ENCODE measurements at places on chromosomes 3 and 15. TPM values are rescaled to one million over a fixed set of nuclear protein-coding genes. Genes with fewer than 3 reads are reported as not detected.

DNA sequence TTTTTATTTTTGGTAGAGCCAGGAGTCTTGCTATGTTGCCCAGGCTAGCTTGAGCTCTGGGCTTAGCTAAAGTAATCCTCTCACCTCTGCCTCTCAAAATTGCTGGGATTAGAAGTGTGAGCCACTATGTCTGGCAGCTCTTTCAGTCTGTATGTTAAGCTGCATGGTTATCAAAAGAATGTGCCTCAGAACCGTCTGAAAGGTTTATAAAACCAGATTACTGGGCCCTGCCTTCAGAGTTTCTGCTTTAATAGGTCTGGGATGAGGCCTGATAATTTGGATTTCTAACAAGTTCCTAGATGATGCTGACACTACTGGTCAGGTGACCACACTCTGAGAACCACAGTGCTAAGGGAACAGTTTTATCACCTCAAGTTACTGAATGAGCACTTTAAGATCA is 34.6 kb downstream of the SENP5 start:
- no peak for DNase-seq

GRCh38 chr15:48935236-48935635 is 28.5 kb downstream of the SHC4 start:
- DNase-seq = no peak

DNA sequence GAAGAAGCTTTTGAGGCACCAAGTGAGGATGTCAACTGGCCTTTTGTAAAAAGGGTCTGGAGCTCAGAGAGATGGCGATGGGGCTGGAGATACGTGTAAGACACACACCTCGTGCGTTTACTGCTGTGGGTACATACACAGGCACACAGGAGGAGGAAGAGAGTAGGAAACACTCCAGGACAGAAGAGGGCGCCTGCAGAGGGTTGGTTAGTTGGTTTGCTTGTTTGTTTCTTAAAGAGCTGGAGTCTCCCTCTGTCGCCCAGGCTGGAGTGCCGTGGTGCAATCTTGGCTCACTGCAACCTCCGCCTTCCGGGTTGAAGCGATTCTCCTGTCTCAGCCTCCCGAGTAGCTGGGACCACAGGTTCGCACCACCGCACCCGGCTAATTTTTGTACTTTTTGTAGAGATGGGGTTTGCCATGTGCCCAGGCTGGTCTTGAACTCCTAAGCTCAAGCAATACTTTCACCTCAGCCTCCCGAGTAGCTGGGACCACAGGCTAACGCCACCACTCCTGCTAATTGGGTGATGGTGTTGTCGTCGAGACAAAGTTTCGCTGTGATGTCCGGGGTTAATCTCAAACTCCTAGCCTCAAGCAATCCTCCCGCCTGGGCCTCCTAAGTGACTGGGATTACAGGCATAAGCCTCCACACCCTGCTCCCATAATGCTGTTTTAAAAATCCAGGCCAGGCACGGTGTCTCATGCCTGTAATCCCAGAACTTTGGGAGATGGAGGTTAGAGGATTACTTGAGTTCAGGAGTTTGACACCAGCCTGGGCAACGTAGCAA is 1.3 kb upstream of the PRR20G start:
- DNase-seq = no peak

DNA sequence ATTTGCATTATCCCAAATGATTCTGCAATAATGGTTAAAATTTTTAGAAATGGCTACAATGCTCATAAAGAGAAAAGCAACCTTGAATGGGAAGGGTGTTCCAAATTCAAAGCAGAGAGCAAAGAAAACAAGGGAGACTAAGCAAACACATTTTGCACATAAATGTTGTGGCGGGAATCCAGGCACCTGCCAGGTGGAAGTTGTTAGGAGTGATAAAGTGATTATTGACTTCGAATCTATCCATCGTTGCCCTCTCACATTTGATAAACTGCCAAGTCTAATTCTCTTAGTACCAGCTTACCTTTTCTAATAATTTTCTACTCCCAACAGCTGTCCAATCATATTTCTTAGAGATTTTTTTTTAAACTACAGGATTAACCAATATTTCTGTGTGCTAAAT is 244.5 kb downstream of the CACNA2D3 start:
- no peak for DNase-seq

- no peak for DNase-seq
Measured at GRCh38 chr15:57747206-57747896, 40.8 kb downstream of the POLR2M start.

- peak; percentile 31 for DNase-seq
Measured at GRCh38 chr15:39455471-39455991, 125.3 kb upstream of the THBS1 start.

DNA sequence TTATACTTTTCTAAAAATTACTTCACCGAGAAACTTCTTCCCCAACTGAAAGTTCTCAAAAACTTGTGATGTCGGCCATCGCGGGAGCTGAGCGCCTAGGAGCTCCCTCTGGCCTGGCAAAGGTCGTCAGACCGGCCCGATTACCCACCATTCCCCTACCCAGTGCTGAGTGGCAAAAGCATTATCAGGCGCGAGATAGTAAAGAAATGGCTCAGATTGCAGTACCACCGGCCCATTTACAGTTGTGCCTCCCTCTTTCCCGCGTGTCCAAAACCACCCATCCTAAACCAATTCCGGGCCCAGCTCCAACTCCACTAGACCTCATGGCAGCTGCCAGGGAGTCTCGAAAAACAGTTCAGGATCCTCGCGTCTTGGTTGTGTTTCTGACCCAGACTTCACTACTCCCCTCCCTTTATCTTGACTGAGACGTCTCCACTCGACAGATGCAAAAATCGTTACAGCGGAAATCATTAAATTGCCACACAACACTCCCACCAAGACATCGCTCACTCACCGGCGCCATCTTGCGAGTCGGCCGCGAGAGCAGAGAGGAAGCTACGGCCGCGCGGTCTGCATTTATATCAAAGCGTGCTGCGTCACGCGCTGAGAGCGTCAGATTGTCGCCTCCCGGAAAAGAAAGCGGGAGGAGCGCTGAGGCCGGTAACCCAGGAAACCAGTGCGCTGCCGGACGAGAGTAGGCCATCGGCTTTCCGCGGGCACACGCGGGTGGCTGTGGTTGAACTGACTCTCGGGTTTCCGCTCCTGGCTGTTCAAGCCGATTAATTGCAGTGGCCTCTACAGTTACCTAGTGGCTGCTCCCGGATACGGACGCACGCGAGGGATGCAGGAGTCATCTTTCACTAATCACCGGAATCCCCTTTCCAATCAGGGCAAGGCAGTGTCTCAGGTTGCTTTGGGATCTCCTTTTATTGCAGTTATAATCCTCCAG is at the start of gene RPL22L1:
Gene RPL22L1 (minus strand): TSS at position 551 of the 949 bp plus-strand sequence. CDS start 28 bp downstream, at position 523.
- DNase-seq = peak; percentile 92

DNA sequence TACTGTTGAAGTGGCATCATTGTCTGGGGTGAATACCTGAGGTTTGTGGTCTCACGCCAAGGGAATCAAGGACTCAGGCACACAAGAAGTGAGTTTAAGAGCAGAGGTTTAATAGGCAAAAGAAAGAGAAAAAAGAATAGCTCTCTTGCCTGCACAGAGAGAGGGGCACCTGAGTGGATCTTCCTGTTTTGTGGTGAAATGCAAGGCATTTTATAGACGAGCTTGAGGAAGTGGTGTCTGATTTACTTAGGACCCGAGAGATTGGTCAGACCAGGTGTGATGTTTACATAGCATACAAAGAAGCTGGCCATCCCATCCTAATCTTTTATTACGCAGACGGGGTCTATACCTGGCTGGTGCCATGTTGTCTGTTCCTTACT is 13.2 kb downstream of the CCR5 start:
- no peak for DNase-seq

DNA sequence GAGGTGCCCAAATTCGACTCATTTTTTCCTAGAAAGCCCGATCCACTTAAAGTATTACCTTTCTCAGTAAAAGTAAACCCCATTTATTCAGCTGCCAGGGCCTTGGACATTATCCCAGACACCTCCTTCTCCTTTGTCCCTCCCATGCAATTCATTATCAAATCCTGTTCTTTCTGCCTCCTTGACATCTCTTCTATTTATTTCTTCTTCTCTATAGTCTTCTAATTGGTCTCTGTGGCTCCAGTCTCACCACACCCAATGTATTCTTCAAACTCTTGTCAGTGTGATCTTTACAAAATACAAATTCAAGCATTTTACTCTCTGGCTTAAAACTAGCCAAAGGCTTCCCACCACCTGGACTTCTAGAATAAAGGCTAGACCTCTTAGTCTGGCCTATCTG is 120.3 kb downstream of the IL20RB start:
- no peak for DNase-seq

Gene SOX2
- total RNA-seq = not detected

Gene PARP3
- total RNA-seq = 13.1 TPM

Gene NEDD4
- 40.2 TPM for total RNA-seq

Gene CLDN11
- 0.72 TPM for total RNA-seq

Gene TMEM87A
- total RNA-seq = 67.1 TPM

Gene DNASE1L3
- not detected for total RNA-seq

Measured in NCI-H460 (cell line).